GM23338 (cell line): ENCODE measurements at places on chromosomes 5 and 9. TPM values are rescaled to one million over a fixed set of nuclear protein-coding genes. Genes with fewer than 3 reads are reported as not detected.
A peak's percentile ranks its signal among the peaks of the same experiment; 100 is the strongest.

ARHGEF39 gene
- 16.8 and 25.7 TPM in 2 replicates for total RNA-seq

AGPAT2 gene
- 33.3 and 44.7 TPM in 2 replicates for total RNA-seq

SLU7 gene
- 27.0 and 33.2 TPM in 2 replicates for total RNA-seq

CDK5RAP2 gene
- 65.7 and 74.1 TPM in 2 replicates for total RNA-seq

GABRA1 gene
- 0.16 and 0.52 TPM in 2 replicates for total RNA-seq

ANAPC2 gene
- 41.5 and 42.9 TPM in 2 replicates for total RNA-seq

EGFLAM gene
- 0.50 and 1.9 TPM in 2 replicates for total RNA-seq

DNA sequence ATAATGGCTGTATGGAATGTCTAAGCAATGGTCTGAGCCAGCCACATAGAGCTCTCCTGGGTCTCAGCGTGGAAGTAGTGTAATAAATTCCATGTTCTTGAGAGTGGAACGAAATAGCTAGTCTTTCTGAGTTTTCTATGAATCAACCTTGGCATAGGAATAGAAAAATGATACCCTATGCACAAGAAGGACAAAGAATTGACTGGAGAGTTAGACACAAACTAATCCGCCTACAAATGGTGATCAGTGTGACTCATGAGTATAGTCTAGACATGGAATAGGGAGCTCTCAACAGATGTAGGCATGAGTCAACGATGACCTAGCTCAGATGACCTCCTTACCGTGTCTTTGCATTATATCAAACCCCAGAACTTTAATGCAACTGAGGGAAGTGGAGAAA is 256.8 kb upstream of the GRIN3A start:
- H3K4me1 ChIP-seq: no peaks in the 10 kb centered on the region
- H3K27ac ChIP-seq: no peak overlapping the region
- DNase-seq: no peak
- H3K36me3 ChIP-seq: peaks cover 13% of the 10 kb centered on the region
- H3K4me3 ChIP-seq: no peak overlapping the region

GRCh38 chr5:39080597-39081204 is 6.5 kb upstream of the RICTOR start:
- H3K4me1 ChIP-seq: peaks cover 8% of the 10 kb centered on the region; the same call in 1 of the 2 replicates
- no peaks in the 10 kb centered on the region for H3K27me3 ChIP-seq
- no peak overlapping the region for H3K27ac ChIP-seq
- H3K4me3 ChIP-seq: no peak overlapping the region
- peak; percentile 79 for DNase-seq

GRCh38 chr5:68134669-68135313 is 80.8 kb upstream of the PIK3R1 start:
- no peak overlapping the region for H3K4me3 ChIP-seq
- no peak for DNase-seq
- H3K36me3 ChIP-seq: no peaks in the 10 kb centered on the region
- no peaks in the 10 kb centered on the region for H3K4me1 ChIP-seq
- H3K27ac ChIP-seq: no peak overlapping the region

DNA sequence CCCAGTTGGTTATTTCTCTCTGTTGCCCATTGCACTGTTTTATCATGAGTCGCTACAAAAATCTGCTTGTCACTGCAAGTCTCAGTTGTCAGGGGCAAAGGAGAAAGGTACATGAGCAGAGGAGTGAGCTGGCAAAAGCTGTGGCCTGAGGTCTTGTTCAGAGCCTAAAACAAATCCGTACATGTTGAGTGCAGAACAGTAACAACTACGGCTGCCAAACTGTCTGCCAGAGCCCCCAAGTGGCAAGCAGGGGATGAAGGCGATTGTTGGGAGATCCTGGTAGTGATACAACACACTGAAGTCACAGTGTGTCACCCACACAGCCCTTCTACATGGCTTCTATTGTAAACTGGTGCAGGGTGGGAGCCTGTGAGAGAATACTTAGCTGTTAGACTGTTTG is 50.9 kb downstream of the BRINP1 start:
- no peaks in the 10 kb centered on the region for H3K36me3 ChIP-seq
- no peak overlapping the region for H3K27ac ChIP-seq
- peaks cover 6% of the 10 kb centered on the region; the same call in 1 of the 2 replicates for H3K4me1 ChIP-seq
- H3K4me3 ChIP-seq: no peak overlapping the region

- no peaks in the 10 kb centered on the region for H3K27me3 ChIP-seq
- DNase-seq: no peak
- peaks cover 17% of the 10 kb centered on the region for H3K4me1 ChIP-seq
- no peak overlapping the region for H3K27ac ChIP-seq
- no peak overlapping the region for H3K4me3 ChIP-seq
These were observed 8.9 kb upstream of the RAB14 start for GRCh38 chr9:121210536-121210935.

DNA sequence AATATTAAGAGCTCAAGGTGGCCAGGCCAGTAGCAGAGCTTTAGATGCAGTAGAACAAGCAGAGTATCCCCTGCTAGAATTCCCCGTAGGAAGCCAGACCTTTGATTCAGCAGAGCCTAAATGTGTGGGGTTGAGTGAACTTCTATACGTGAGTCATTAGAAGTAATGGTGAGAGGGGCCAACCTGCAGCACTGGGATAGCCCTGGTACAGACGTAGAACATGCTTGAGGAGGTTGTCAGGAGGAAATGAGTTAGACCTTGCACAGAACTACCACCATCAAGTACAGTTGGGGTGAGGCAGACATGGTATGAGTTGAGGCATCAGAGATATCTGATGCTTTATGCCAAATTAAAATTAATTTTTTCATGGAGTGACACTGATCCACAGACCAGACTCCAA is 42.0 kb downstream of the PDCD1LG2 start:
- no peaks in the 10 kb centered on the region for H3K27me3 ChIP-seq
- H3K36me3 ChIP-seq: no peaks in the 10 kb centered on the region
- H3K4me3 ChIP-seq: no peak overlapping the region
- H3K27ac ChIP-seq: no peak overlapping the region
- no peaks in the 10 kb centered on the region for H3K4me1 ChIP-seq

DNA sequence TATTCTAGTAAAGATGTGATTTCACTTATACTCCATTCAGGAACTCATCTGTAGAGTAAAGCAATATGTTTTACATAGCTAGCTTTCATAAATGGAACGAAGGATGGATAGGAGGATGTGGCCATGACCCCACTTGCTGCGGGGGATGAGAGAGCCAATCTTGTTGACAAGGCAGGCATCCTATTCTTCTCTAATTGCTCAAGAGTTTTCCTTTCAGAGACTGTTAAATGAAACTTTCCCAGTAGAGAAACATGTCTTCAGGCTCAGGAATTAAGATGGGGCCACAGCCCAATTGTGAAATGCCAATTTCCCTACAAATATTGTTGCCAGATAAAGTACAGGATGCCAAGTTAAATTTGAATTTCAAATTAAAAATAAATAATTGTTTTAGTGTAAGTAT is 196.2 kb upstream of the TUT7 start:
- no peak overlapping the region for H3K27ac ChIP-seq
- DNase-seq: no peak
- H3K4me3 ChIP-seq: no peak overlapping the region
- H3K4me1 ChIP-seq: peaks cover 18% of the 10 kb centered on the region

DNA sequence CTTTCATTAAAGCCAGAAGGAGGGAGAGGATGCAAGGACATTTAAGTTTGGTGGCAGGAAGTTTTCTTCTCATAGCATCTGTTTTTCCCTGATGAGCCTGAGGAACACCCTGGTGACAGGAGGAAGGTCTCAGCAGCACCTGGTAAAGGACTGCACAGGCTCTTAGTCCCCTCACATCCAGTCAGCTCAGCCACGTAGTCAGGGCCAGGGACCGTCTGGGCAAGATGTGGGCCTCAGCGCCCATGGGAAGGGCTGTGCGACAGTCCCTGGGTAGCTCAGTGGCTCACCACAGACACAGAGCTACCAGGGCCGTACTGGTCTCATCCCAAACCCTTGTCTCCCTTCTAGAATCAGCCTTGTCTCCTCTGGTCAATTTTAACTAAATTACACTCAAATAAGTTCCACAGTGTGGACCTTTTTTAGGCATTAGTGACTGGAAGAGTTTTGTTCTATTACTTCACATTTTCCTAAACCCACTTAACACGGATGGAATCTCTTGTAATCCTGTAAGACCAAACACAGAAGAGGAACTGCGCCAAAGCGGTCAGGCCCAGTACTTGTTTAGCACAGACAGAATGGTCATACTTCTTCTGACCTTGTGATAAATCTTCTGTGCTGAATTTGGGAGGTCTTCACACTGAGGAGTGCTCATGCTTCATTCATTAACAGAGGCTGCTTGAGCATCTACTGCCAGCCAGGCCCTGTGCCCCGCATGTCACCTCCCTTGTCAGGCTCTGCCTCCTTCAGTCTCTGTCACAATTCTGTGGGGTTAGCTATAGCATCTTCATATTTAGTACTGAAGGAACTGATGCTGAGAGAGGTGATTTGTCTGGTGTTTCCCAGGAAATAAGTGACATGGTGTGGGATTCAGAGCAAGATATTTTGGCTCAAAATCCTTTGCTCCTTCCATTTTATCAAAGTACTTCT is 91.4 kb downstream of the ANGPTL2 start:
- H3K27me3 ChIP-seq: no peaks in the 10 kb centered on the region
- no peak overlapping the region for H3K4me3 ChIP-seq
- H3K27ac ChIP-seq: no peak overlapping the region
- no peaks in the 10 kb centered on the region for H3K36me3 ChIP-seq
